ENCODE measurements at places on chromosomes 6 and 20. TPM values are rescaled to one million over a fixed set of nuclear protein-coding genes. Genes with fewer than 3 reads are reported as not detected.

GRCh38 chr6:57224769-57225515 lies 2.8 kb upstream of the RAB23 start:
- DNase-seq: no peak

DNA sequence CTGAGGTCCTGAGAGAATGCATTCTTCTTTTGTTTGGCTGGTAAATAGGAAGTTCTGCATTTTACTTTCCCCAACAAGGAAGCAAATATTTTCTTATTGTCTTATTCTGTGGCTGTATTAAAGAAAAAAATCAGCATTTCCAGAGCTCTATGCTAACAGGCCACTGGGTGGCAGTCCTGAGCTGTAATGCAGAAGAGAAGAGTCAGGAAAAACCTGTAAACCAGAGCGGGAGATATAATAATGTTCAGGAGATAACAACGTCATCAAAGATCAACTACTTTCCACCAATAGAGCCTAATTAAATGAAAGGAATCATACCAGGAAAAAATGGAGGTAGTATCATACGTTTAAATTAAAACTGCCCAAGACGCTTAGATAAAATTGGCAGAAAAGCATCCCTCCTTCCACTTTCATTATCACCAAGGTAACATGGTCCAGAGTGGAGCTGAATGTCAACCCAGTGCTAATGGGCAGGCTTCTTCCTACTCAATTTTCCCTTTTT lies 55.6 kb upstream of the CARMIL1 start:
- DNase-seq: no peak

DNA sequence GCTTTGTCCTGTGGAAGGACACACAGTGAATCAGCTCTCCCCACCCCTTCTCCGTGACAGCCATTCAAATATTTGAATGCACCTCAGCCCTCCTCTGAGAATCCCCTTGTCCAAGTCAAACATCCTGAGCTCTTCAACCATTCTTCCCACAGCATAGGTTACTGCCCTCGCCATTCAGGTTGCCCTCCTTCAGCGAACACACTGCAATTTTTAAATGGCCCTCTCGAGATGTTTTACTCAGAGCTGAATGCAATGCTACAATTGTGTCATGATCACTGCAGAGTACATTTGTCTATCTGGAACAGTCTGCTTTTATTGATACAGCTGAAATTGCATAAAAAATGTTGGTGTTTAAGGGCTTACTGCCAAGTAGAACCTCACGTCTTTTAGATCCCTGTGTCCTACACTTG lies 48.9 kb downstream of the SLC2A12 start:
- DNase-seq: no peak

DNA sequence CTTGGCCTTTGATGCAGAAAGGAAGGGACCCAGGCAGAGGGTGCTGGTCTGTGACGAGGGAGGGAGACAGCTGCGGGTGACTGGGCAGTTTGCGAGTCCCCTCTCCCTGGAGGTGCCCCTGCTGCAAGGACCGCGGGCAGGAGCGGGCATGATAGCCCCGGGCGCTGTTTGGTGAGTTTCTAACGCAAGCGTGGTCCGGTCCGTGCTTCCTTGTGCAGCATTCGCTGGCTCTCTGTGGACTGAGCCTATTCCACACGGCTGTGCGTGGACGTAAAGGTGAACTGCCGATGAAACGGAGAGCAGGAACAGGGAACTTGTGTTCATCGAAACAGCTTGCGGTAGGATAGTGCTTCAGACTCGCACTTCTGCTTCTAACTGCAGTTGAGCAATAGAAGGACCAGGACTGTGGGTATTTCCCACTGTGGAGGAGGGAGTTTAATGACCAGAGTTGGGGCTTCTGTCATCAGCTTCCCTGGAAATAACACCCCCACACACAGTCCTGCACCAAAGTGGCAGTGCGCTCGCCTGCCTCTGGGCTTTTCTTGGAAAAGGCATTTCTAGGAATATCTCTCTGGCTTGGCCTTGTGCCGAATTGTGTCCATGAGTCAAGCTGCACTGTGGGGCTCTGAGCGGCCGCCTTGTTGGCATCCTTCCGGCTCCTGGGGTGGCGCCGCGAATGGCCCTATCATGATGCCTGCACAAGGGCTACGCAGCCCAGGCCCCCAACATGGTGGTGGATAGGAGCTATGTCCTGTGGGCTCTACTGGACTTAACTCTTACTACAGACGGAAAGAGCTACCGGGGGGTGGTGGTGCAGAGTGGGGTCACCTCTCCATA lies 48.9 kb downstream of the DUSP22 start:
- no peak for DNase-seq

DNA sequence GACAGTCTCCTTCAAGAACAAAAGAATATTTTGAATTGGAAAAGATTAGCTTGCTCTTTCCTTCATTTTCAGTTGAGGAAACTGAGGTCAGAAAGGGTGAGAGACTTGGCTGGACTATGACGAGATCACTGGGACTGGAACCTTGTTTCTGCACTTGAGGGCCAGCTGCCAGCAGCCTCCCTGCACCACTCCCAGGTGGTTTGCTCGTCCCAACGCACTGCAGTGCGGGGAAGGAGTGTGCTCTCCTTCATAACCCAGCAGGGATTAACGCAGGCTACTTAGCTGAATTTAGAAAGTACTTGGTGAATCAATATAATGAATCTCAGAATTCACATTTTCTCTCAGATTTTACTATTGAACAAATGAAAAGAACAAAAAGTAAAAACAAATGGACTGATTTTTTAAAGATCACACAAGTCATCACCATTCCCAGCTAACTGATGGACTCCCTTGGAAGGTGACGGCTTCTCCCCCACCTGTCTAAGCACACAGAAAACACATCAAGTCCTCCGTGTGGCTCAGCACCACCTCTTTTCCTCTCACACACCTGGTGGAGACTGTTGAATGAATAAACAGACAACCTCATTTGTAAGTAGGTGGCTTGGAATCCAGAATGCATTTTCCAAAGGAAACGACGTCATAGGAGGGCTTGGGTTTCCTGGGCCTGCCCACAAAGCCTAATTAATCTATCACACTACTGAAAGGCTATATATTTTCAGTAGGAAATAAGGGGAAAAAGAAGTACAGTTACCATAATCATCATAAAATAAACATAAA lies 121.0 kb downstream of the QRSL1 start:
- no peak for DNase-seq

DNA sequence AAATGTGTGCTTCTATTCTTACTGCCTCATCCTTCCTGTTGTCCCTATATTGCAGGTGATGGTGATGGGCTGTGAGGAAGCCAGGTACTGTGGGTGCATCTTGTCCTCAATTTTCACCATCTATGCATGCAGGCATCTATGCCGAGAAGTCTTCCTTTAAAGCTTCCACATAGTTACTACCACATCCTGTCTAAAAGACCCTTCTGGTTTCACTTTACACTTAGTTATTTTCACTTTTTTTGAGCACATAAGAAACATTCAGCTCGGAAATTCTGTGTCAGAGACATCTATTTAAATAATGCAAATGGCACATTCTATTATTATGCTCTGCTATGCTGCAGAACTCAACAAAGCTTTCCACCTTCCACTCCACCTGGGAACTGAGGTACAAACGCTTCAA lies 28.2 kb upstream of the FABP7 start:
- no peak for DNase-seq

ASXL1 gene
- total RNA-seq: 87.3 TPM

MAP7 gene
- 28.2 TPM for total RNA-seq

RBPJL gene
- total RNA-seq: not detected

DEFB132 gene
- not detected for total RNA-seq
